ENCODE measurements at places on chromosomes 7 and 10.

- no peak for DNase-seq
These were observed 13.1 kb downstream of the IFT22 start for GRCh38 chr7:101308245-101309085.

DNA sequence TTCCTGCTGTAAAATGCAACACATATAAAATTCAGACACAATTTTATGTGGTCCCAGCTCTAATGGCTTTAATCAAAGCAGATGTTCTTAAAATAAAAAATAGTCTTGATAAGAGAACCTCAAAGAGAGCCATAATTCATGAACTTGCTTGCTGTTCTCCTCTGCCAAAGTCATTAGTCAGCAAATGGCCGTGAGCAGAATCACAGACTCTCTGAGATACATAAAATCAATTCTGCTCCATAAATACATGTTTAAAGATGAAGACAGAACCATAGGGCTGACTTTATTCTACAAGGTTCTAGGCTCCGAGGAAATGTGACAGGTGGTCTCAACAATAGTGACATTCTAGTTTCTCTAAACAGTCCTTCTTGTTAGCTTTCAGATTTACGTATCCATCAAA, 29.8 kb downstream of the HSPA12A start:
- no peak for DNase-seq

DNA sequence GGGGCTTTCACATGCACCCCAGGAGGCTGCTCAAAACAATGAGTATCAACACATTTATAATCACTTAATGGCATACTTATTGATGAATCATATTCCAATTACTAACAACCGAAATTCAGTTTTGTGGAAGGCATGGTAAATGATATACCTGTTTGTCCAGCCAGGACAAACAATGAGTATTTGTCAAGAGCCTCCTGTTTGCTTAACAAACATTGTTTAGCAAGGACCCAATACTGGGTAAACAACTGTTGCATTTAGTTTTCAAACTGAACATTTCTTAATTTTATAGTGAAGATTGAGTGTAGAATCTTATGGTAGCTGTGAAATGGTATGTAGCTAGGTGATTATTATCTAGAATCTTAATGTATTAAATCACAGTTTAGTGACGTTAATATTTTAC, 473.7 kb downstream of the ATRNL1 start:
- DNase-seq: no peak

- no peak for DNase-seq
These were observed 59.0 kb downstream of the CCDC6 start for GRCh38 chr10:59847326-59847725.

GRCh38 chr10:89946106-89946505, 244.7 kb downstream of the KIF20B start:
- DNase-seq: no peak

GRCh38 chr7:33243319-33243881, 114.0 kb downstream of the BBS9 start:
- no peak for DNase-seq

DNA sequence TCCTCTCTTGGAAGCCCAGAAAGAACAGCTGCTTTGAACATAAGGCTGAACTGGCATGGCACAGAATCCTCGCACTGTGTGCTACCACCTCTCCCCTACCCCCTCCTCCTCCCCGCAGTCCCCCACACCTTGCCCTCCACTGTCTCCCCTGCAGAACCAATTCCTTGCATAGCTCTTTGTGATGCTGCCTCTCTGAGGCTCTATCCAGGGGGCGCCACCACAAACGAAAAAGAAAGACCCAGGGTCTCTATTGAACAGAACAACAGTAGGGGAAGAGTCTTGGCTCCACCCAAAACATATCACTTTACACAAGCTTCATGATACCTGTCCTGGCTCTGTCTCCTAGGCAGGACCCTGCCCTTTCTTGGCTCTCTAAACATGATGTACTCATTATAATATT, 26.2 kb upstream of the EBLN1 start:
- DNase-seq: no peak

- no peak for DNase-seq
These were observed 113.5 kb downstream of the RTKN2 start for GRCh38 chr10:62155054-62155680.

- no peak for DNase-seq
These were observed 10.0 kb upstream of the TLX1 start for GRCh38 chr10:101120884-101121653.

GRCh38 chr10:7218968-7219367, 191.9 kb downstream of the SFMBT2 start:
- no peak for DNase-seq

GRCh38 chr7:151076863-151077704, 3.5 kb downstream of the FASTK start:
- no peak for DNase-seq

- DNase-seq: no peak
These were observed 623.1 kb upstream of the MGMT start for GRCh38 chr10:128843972-128844371.

- no peak for DNase-seq
These were observed 1043.2 kb upstream of the C7orf33 start for GRCh38 chr7:147547252-147547897.

- DNase-seq: no peak
These were observed 7.9 kb downstream of the GPR146 start for GRCh38 chr7:1052031-1052818.

- peak; percentile 14 for DNase-seq
These were observed at the start of gene MLXIPL for GRCh38 chr7:73623798-73624668. TSS of gene MLXIPL (minus strand) at chr7:73624522. CDS start at chr7:73624492, 30 bp downstream.

DNA sequence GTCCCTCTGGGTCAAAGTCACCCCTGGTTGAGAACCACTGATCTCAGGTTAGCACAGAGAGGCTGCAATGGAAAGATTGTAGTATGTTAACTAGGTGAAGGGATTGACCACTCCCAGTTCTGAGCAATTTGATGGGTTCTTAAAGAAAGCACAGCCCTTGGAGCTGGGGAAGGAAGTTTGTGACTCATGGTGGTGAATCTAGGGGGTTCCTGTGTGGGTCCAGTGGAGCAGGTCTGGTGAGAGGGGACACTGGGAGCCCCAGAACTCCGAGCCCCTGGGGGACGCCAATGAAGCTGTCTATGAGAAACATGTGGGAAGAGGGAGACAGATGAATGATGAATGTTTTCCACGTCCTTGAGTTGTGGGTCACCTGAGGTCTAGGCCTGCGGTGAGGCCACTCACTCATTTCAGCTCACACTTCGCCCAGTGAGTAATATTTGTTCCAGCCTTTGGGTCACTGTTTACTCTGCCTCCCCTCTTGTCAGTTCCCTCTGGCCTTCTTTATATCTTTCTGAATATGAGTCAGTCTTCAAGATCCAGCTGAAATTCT, 341.9 kb downstream of the LRMDA start:
- no peak for DNase-seq

- peak; percentile 33 for DNase-seq
These were observed 980 bp downstream of the ADAM8 start for GRCh38 chr10:133275684-133276092.

GRCh38 chr7:158274404-158274811, 313.2 kb downstream of the PTPRN2 start:
- no peak for DNase-seq

DNA sequence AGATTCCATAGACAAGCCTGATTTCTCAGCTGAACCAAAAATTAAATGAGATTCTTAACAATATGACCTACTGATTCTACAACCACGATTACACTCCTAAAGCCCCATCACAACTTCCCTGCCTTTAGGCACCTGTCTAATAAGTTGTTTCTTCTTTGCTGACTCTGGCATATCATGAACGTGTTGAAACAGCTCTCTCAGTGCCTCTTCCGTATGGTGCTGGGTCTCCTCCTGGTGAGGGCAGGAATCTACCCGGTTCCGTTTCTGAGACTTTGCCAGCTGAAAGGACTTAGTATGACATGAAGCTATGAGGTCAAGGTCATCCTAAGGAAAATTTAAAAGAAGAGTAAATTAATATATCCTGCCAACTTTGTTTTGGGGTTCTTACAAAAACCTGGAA, 48.6 kb downstream of the ARHGAP19 start:
- DNase-seq: no peak

- no peak for DNase-seq
These were observed 10.8 kb upstream of the IFRD1 start for GRCh38 chr7:112439476-112439875.

- no peak for DNase-seq
These were observed 314.6 kb downstream of the CXCL12 start for GRCh38 chr10:44070282-44070681.

- no peak for DNase-seq
These were observed 103.5 kb downstream of the SRI start for GRCh38 chr7:88116235-88116795.

DNA sequence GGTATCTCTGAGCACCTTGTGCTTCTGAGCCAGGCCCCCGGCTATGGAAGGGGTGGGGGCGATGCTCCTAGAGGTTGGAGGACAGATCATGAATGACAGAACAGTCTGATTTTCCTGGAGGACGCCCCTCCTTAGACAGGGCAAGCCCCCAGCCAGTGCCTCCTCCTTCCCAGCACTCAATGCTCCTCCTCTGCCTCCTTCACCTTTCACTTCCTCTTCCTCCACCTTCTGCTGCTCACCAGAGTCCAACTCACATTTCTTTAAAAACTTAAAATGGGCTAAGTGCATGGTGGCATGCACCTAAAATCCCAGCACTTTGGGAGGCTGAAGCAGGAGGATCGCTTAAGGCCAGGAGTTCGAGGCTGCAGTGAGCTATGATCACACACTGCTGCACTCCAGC, 71.1 kb upstream of the CUX1 start:
- no peak for DNase-seq

- no peak for DNase-seq
These were observed 234.0 kb downstream of the TNS3 start for GRCh38 chr7:47347816-47348385.

DNA sequence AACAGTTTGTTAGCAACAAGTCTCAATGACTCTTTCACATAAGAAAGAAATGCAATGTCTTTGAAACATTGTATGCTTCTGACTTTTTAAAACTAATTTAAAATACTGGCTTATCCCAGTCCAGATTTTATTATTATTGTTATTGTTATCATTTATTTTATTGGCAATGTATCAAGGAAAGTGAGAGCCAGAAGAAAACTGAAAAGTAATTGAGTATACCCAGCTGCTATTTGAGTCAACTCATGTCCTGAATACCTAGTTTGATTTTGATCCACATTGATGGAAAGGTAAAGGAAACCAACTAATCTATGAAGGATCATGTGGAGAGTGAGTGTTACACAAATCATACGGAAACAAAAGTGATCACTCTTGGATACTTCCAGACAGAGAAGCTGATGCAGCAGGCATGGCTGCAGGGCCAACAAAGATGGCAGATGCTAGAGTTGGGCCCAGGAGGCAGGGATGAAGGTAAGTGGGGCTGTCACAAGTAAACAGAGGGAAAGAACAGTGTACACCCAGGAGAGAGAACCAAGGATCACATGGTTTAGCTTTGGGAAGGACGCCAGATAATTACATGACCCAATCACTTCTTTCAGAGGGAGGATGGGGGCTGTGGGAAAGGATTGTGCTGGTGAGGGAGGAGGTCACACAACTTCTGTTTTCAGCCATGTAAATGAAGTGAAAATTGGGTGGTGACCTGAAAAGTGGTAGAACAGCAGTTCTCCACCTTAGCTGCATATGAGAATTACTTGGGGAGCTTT, 179.2 kb upstream of the NAMPT start:
- DNase-seq: no peak

DNA sequence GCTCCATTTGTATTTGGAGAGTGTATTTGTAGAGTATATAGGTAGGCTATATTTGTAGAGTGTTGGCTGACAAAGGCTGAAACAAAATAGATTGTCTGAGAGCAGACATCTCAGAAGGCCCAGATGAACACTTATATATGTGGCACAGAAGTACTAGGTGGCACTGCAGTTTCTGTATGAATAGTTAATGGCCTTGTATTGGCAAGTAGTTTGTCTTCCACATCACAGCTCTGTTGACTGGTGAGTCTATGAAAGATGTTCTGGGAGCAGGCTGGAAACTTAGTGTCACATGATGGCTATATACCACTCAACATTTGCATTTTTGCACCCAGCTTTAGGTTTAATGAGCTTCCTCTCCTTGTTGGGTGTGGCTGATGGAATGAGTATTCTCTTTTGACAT, 51.9 kb downstream of the CCNY start:
- DNase-seq: no peak

DNA sequence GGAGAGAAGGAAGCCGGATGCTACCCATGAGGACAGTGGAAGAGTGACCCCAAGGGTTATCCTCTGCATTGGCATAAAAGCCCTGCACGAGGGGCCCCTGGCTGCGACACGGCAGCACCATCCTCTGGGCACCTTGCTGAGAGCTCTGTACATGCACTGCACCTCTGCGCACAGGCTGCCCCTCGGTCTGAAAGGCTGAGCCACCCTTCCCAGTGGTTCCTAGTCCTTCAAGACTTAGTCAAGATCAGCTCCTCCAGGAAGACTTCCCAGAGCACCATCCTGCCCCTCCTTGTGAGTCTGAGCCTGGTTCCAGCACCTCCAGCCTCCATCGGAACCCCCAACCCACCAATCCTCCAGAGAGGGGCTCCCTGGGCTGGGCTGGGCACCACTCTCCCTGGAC, 37.9 kb upstream of the CNPY1 start:
- no peak for DNase-seq

DNA sequence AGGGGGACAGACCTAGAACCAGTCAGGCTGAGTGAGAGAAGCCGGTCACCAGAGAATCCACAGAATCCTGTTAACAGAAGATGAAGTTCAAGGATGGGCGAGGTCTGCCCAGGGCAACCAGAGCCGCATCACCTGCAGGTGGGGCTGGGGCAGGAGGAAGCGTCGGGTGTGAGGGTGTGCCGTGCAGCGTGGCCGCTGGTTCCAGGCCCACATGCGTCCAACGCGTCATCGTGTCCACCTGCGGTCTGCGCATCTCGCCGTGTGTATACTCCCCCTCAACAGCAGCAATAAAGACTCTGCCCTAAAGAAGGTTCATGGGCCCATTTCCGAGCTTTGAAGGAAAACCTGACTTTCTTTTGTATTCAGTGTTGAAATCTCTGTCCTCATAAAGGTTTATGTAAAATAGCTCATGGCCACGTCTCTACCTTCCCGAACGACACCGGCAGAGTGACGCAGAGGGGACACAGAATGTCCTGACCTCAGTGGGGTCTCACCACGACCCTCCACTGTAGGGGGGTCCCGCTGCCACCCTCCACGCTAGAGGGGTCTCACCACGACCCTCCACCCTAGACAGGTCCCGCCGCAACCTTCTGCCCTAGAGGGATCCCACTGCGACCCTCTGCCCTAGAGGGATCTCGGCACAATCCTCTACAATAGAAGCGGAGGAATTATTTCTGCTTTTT, 446.9 kb downstream of the PTPRN2 start:
- no peak for DNase-seq

GRCh38 chr10:33773253-33773573, 438.7 kb upstream of the NRP1 start:
- DNase-seq: no peak

Data from stimulated activated CD8-positive, alpha-beta memory T cell treated with anti-CD3 and anti-CD28 coated beads, Interleukin-2, amount 100 ng/mL, for 1 hour (primary cell).